ENCODE measurements at places on chromosomes 1 and 21.

DNA sequence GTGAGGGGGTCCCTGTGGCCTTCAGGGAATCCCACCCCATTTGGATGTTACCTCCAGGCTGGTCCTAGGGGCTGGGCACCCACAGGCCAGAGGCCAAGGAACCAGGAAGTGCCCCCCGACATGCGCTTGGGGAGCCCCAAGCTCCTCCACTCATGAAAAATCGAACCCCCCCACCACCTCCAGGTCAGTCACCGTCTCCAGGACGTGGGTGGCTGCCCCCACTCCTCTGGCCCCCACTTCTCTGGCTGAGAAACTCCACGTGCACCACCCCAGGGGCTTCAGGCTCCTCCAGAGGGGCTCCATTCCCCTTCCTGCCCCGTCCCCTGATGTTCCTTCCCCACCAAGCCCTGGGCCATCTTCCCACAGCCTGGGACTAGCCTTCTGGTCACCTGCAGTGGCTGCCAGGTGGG is 30.5 kb upstream of the POFUT2 start:
- no peak for ATAC-seq

DNA sequence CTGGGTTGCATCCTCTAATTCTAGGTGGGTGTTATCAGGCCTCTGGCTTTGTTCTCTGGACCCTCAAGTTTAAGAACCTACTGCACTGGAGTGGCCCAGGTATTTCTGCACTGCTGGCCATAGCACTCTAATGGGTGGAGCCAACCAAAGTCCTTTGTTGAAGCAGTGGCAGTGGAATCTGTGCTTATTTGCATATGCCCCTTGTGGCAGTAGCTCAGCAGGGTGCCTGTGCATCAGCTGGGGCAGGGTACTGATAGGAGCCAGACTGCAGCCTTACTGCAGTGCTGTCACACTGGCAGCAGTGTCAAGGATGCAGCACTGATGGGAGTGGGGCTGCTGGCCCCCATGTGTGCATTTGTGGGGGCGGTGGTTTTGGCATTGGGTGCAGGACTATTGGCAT is 660.6 kb downstream of the LRRIQ3 start:
- no peak for ATAC-seq

GRCh38 chr1:41672641-41673361 is 188.3 kb upstream of the EDN2 start:
- ATAC-seq, result no peak

DNA sequence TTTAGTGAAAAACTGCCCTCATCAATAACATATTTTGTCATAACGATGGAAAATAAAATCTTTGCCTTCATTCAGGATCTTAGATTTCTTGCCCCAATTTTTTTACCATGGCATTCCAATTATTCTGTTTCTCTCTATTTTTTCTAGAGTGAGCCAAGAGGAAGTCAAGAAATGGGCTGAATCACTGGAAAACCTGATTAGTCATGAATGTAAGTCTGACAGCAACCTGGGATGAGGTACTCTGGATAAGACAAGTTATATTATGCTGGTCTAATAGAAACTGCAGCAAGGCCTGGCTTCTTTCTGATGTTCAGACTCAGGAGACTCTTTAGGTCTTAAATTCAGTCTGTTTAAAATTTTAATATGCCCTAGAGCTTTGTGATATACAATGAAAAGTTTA is 3.5 kb downstream of the RGS4 start:
- ATAC-seq, result no peak

DNA sequence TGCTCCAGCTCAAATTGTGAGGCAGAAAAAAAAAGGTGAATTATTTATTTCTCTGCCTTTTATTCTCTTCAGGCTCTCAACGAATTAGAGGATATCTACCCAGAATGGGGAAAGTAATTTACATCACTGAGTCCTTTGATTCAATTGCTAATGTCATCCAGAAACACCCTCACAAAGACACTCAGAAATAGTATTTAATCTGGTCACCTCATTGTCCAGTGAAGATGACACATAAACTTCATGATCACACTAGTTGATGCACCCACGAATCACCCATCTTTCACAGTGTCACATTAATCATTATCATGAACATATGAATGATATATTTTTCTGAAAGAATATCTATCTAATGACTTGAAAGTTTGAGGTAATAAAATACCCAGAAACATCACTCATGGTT is 868.5 kb downstream of the BRINP3 start:
- no peak for ATAC-seq

DNA sequence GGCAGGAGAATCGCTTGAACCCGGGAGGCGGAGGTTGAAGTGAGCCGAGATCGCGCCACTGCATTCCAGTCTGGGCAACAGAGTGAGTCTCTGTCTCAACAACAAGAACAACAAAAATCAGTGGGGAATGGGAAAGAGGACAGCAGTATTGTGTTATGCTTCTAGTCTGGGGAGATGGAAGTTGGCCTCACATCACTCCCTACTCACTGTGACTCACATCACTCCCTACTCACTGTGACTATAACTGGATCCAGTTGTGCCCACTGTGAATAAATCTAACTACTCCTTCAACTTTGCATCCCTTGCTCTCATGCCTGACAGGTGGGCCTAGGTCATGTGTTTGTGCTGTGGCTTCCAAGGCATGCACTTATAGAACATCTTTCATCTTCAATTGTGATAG is 285.4 kb upstream of the USP24 start:
- ATAC-seq, result no peak

DNA sequence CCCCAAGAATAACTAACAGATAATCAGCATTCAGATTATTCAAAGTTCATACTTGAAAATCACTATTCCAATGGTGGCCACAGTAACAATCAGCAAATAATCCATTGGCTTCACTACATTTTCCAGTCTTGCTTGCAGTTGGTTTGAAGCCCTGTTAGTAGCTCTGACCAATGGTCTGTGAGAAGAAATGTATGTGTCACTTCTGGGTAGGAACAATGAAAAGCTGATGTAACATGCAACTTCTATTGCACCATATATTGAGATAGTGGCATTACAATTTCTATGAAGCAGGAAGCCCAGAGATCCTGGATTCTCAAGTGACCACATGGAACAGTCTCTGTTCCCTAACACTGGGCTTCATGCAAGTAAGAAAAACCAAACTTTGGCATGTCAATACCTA is 250.9 kb upstream of the DAB1 start:
- ATAC-seq, result no peak

DNA sequence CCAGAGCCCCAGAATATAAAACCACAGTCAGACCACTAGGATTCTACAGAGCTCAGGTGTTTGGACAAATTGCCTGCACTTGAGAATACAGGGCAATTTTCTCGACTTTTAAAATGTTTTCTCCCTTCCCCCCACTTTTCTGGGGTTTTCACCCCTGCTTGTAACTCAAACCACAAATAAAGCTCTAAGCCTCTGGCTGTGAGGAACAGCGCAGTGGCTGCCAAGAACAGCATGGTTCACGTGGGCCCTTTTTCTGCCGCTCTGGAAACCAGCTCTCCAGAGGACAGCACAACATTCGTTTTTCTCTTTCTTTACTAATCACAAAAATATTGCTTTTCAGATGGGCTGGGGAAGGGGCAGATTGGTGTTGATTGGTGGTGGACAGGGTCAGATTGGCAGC is 102.2 kb upstream of the JUN start:
- no peak for ATAC-seq

DNA sequence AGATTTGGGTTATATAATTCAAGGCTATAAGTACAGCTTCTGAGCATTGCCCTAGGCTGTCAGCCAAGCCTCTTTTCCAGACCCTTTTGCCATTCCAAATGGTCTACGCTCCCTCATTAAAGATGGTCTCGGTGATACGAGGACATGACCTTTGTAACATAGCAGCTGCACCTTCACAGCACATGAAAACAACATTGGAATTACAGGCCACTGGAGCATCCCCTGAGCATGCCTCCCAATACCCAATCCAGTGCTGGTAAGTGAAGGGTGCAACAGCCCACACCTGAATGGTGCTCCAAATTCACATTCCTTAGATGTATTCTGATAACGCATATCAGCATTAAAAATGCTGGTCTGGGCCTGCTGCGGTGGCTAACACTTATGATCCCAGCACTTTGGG is 20.1 kb upstream of the PTPRF start:
- no peak for ATAC-seq

DNA sequence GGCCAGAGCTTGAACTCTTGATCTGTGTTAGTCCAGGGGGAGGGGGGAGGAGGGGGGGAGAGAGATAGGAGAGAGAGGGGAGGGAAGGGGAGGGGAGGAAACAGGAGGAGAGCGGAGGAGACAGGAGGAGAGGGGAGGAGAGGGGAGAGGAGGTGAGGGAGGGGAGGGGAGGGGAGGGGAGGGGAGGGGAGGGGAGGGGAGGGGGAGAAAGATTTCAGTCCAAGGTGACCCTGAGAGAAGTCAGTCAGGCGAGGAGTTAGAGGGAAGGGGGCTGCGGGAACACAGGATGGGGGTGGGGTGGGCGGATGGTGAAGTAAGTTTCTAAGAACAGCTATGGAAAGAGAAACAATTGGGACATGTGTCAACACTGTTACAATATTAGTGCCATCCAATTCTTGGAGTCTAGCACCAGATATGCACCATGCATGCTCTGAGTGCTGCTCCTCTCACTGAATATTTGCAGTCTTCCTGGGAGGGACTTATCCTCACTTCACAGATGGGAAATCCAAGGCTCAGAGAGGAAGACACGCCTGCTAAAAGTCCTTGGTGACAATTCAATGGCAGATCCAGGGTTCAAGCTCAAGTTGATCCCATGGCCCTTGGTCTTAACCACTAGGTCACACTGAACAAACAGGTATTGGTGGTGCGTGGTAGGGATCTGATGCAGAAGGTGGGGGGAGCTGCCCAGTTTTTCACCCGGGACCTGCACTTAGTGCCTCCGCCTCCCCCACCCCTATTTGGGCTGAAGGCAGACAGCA is 42.5 kb upstream of the ECE1 start:
- no peak for ATAC-seq

GRCh38 chr21:46503922-46504550 is 45.3 kb downstream of the DIP2A start:
- no peak for ATAC-seq

DNA sequence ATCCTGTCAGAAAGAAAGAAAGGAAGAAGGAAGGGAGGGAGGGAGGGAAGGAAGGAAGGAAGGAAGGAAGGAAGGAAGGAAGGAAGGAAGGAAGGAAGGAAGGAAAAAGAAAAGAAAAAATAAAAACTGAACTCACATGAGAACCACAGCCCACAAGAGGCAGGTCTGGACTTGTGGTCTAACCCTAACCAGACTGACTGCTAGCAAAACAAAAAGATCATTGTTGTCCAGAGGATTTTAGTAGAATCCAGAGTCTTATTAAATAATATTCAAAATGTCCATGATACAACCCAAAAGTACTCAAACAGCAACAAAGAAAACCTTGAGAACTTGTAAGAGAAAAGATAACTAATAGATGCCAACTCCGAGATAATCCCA is 4.7 kb upstream of the ITGB2 start:
- ATAC-seq, result no peak

- ATAC-seq, result no peak
Observed at GRCh38 chr1:32341971-32342370, 5.9 kb upstream of the MARCKSL1 start.
